Stimulated activated CD4-positive, alpha-beta T cell treated with anti-CD3 and anti-CD28 coated beads, Interleukin-1b, Interleukin-23, amount 100 ng/mL, for 48 hours (primary cell): ENCODE measurements at places on chromosomes 2 and 18.

GRCh38 chr2:177758591-177759371 lies 313.8 kb downstream of the PDE11A start:
- no peak for DNase-seq

- no peak for DNase-seq
Measured at GRCh38 chr2:96771796-96772618, 11.3 kb downstream of the CNNM4 start.

- DNase-seq, result no peak
Measured at GRCh38 chr2:34401186-34401585, 802.1 kb upstream of the FAM98A start.

DNA sequence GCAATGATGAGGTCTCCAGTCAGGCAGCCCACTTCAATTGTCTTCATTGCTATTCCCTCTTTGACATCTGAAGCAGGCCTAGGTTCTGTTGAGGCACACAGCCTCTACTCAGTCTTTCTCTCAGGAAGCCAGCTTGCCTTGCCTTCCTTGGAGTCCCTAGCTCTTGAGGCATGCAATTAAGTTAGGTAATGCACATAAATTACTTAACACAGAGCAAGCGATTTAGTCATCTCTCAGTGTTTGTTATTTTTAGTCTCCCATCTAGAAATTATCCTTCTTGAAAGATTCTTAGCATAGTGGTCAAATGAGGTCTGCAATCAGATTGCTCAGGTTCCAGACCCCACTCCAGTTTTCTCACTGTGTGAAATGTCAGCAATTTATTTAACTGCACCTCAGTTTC lies 32.0 kb downstream of the SULT1C4 start:
- no peak for DNase-seq

DNA sequence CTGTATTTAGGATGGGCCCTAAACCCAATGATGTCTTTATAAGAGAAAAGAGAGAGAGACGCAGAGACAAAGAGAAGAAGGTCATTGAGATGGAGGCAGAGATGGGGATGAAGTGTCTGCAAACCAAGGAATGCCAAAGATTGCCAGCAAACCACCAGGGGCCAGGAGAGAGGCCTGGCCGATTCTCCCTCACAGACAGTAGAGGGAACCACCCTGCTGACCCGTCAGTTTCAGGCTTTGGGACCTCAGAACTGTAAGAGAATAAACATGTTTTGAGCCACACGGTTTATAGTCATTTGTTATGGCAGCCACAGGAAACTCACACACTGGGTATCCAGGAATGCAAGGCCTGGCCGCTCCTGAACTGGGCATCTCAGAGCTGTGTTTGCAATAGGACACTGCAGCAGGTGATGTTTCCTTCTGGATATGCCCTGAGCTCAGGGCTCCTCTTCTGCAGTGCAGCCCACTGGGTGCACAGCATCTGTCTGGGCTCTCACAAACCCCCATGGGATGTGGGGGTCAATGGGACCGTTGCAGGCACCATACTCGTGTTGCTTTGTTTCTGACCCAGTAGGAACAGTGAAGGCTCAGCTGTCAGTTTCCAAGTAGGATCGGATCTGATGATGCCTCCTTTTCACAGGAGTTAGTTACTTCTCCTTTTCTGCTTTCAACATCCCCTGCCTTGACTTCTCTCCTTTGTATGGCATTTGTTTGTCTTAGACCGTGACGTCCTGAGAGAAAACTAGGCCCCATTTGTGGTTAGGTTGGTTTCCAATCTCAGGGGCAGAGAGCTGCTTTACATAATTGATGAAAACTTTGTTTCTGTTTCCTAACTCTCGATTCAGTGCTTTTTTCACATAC lies 20.8 kb downstream of the PTPN18 start:
- no peak for DNase-seq

- no peak for DNase-seq
Measured at GRCh38 chr2:22486343-22486742, 898.6 kb upstream of the KLHL29 start.

DNA sequence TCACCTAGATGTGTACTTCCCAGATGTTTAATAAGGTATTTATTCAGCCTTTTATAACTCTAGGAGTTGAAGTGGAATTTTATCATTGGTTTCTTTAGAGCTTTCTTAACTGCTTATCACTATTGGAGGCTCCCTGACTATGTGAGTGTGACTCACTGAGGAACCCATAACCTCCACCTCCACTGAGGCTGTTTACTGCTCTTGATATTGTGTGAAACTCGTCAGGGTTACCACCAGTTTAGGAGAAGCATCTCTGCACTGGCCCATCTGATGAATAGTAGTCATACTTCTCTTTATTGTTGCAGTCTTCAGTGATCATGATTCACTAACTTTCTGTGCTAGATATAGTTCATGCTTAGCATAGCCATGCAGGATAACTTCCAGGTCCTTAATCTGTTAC lies 79.6 kb upstream of the UBXN4 start:
- DNase-seq, result peak; percentile 8

DNA sequence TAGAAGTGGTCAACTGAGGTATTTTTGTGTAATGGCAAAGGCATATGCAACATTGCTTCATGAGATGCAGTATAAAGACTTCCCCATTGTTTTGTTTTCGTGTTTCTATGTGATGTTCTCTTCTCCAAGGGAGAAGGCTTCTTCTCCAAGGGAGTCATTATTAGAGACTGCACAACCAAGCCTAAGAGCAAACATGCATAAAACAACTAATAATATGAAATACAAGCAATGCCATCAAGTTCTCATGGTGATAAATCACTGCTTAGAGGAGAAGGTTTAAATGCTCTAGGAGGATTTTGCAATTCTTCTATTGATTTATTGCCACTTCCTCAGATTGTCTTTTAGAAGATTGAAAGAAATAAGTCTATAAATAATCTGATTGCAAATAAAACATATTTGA lies 524.4 kb downstream of the IRS1 start:
- DNase-seq, result no peak
